Stimulated activated naive CD4-positive, alpha-beta T cell (primary cell): ENCODE measurements at places on chromosomes 13 and 19.

DNA sequence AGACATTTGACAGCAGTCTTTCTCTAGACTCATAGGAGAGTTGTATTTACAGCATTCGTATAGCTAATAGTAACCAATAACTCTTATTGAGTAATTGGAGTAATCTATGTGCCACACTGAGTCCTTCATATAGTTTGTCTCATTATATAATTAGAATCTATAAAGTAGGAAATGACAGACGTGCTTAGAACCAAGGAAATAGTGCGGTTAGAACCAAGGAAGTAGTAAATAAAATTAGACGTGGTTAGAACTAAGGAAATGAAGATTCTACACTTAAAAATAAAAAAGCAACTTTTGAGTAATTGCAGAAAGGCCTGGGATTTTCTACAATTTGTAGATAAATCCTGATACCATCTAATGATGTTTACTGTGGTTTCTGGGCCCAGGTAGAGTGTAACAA is 107.8 kb upstream of the TNFSF11 start:
- DNase-seq = no peak

DNA sequence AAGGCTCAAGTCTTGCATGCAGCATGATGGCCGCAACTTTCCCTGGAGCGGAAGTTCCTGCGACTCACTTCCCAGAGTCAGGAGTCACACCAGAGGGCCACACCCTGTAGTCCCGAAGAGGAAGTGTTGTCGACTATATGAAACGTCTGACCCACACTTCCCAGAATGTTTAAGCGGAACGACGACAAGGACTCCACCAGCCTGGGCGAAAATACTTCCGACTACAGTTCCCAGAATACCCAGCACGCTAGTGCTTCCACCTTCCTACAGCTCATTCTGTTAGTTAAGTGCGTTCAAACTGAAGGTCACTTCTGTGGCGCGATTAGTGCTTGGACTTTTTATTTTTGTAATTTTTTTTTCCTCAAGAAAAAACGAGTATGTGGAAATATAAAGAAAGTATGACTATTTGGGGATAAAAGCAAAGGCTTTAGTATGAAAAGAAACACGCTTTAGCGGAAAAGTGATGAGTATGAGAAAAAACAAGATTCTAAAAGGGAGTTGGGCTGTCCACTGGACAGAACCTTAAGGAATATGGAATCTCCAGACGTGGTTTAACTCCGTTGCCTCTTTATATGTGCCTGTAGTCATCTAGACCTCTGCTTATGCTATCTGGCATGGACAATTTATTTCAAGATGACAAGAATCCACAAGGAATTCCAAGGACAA is 15.5 kb upstream of the ZNF112 start:
- no peak for DNase-seq

GRCh38 chr13:31930901-31931522 is 100.6 kb upstream of the FRY start:
- no peak for DNase-seq

DNA sequence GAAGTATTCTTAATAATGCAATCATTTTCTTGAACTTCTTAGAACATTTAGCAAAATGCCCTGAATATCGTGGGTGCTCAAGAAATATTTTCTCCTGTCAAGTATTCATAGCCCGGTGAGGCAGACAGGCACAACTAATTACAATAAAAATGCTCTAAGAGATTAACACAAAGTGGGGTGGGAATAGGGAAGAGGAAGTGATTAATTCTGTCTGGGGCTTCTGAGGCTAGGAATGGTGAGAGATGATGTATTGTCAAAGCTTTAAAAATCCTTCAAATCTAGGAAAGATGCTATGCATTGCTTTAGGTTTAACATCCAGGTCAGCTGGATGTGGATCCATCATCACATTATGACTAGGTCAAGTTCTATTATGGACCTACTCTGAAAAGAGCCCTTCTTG is 66.9 kb upstream of the POSTN start:
- DNase-seq = no peak

DNA sequence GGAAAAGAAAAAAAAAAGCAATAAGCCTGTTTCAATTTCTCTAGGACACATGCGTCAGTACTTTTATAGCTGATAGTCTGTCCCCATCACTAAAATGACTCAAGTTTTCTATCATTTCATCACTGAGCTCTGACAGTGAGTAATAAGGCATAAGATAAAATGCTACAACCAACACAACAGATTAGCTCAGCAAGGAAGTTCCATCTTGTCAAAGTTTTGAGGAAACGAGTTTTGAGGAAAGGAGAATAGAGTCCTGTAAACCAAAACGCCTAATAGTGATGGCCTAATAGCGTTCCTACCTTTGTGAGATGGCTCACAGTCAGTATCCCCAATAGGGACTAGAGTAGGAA is 145.1 kb downstream of the LACC1 start:
- DNase-seq = no peak

DNA sequence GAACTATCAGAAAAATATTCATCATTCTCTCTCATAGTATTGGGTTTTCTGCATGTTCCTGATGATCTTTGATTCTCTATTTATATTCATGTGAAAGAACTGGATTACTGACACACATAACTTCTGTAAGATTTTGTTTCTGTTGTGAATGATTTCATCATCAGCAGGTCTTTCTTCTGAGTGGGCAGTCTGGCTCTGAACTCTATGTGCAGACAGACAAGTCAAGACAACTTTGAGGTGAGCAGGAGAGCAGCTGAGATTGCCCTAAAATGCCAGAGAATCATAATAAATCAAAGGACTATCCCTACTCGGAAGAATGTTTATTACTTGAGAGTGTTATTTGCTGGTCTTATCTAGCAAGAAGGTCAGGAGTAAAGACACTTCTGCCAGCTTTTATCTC is 652.1 kb upstream of the GPC6 start:
- DNase-seq = no peak

GRCh38 chr13:67844574-67844973 is 614.4 kb upstream of the PCDH9 start:
- DNase-seq = no peak

DNA sequence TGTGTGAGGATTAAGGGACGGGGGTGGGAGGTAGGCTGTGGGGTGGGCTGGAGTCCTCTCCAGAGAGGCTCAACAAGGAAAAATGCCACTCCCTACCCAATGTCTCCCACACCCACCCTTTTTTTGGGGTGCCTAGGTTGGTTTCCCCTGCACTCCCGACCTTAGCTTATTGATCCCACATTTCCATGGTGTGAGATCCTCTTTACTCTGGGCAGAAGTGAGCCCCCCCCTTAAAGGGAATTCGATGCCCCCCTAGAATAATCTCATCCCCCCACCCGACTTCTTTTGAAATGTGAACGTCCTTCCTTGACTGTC is 5.5 kb downstream of the FOSB start:
- peak; percentile 67 for DNase-seq

DNA sequence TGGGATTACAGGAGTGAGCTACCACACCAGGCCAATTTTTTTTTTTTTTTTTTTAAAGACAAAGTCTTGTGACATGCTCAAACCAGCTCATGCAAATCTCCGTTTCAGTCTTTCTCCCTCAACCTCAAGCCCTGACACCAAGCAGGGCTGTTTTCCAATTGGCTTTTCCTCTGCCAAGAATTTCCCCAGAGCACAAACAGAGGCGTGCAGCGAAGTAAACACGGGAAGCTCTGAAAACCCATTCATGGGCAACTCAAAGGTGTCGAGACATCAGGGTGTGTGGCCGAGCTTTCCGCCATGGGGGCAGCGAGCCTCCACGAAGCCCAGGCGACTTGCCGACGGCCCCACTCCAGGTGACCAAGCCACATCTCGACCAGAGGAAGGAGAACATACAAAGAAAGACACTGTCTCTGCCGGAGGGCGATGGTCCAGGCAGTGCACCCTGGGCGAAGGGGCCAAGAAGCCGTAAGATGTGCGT is 70.0 kb downstream of the INSR start:
- no peak for DNase-seq

- DNase-seq = no peak
These were observed 2041.1 kb downstream of the OLFM4 start for GRCh38 chr13:55069746-55070145.

DNA sequence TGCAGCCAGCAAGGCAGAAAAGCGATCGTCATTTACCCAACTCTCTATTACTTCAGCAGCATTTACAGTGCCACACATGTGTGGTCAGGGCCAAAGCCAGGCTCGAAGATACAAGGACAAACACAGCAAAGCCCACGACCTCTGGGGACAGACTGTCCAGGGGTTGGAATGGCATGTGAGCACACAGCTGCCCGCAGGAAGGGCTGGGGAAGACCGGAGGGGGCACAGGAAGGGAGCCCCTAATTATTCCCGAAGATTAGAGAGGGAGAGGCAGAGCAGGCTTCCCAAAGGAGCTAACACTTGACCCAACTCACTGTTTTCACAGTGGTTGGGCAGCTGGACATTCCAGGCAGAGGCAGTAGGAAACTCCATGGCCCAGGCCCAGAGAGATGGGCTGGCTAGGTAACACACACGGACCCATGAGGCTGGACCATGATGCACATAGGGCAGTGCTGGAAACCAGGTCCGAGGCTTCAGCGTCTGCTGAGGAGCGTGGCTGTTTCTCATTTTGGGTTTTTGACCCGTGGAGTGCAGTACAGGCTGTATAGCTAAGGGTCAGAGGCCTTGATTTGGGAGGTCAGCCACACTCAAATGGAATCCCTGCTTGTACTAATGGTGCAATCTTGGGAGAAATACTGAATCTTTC is 179.8 kb downstream of the FOXO1 start:
- DNase-seq = no peak

- DNase-seq = no peak
These were observed 38.7 kb upstream of the ZNF536 start for GRCh38 chr19:30333291-30334065.

- no peak for DNase-seq
These were observed 13.1 kb upstream of the ZNF888 start for GRCh38 chr19:52936151-52936953.

DNA sequence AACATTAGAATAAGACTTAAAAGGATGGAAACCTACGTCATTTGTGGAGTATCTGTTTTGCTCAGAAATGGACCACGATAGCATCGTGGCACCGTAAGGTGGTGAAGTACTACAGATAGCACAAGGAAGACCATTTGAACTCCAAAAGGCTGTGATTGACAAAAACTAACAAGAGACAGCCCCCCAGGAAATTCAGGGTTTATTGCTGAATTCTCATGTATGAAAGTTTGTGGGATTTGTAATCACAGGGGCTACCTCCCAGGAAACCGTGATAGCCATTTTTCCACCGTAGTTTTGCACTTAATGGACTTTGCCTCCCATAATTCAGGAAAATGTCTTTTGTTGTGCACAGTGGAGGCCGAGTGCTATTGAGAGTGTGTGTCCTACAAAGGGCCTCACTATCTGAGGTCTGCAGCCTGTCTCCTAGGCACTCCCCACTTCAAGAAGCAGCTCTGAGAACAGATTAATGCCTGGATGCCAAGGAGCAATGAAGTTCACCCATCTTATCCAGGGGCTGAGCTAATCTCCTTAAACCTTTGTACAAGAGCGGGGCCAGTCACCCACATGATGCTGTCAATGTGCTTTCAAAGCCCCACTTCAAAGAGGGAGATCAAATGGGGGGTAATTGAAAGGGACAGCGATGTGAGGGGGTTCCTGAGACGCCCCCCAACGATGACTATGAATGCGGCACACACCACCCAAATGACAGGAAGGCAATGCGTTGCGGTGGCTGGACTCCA is 182.6 kb downstream of the COL4A1 start:
- DNase-seq = no peak

GRCh38 chr19:50720181-50720920 is 749 bp upstream of the SHANK1 start:
- DNase-seq = no peak

GRCh38 chr13:49165798-49166752 is 54.1 kb upstream of the MLNR start:
- DNase-seq = no peak

GRCh38 chr13:113126265-113127150 is 3.9 kb downstream of the F10 start:
- no peak for DNase-seq

DNA sequence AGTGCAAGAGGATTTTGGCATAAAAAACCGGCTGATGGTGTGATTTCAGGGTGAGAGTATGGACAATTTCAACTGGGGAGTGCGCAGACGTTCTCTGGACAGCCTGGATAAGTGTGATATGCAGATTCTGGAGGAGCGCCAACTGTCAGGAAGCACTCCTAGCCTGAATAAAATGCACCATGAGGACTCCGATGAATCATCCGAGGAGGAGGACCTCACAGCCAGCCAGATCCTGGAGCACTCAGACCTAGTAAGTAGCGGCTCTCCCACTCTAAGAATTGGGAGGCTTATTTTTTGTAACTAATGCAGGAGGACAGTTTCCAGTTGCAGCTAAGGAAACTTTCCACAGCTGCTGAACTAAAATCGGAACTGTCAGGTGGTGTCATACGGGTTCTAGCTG is 53.6 kb downstream of the ZAR1L start:
- DNase-seq = no peak

DNA sequence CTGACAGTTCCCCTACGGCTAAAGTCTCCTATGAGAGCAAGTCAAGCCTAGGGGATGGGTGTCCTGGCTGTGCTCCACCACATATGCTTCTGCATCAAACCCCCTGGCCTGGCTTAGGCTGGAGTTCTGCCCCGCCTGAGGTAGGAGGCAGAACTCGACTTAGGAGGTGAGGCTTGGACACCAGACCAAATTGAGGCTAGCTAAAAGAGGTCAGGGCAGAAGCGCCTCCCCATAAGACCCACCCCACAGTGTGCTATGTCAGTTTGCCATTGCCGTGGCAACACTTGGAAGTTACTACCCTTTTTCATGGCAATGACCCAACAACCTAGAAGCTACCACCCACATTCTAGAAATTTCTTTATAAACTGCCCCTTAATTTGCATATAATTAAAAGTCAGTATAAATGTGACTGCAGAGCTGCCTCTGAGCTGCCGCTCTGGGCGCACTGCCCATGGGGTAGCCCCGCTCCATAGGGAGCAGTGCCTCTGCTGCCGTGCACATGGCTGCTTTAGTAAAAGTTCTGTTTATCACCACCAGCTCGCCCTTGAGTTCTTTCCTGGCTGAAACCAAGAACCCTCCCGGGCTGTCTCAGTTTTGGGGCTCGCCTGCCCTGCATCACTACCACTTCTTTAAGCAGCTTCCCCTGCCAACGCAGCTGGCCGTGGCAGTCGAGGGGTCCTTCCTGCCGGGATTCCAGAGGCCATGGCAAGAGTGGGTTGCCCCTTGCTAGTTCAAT is 20.2 kb downstream of the AP1M1 start:
- DNase-seq = no peak

- no peak for DNase-seq
These were observed 114.8 kb downstream of the SUCLA2 start for GRCh38 chr13:47886314-47886713.

DNA sequence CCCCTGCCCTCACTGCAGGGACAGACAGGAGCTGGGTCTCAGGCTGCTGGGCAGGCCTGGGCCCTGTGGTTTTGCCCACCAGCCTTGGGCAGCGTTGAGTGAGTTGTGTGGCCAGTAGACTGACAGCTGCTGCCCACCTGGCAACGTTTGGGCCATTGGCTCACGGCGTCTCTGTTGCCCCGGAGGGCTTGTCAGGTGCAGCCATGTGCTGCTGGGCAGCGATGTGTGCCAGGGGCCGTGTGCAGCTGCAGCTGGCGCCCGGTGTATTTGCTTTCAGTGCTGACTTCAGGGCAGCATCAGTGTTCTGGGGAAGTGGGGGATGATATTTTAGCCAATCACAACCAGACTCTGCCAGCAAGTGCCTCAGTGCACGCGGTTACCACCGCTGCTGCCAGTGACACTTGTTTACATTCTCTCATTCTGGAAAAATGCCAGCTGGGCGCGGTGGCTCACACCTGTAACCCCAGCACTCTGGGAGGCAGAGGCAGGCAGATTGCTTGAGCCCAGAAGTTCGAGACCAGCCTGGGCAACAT is 10.6 kb downstream of the FZR1 start:
- DNase-seq = peak; percentile 66
